ENCODE measurements at places on chromosomes 5 and 9. TPM values are rescaled to one million over a fixed set of nuclear protein-coding genes. Genes with fewer than 3 reads are reported as not detected.

The IFNE gene
- polyA plus RNA-seq = 0.67 TPM

The NTNG2 gene
- 0.93 TPM for polyA plus RNA-seq

DNA sequence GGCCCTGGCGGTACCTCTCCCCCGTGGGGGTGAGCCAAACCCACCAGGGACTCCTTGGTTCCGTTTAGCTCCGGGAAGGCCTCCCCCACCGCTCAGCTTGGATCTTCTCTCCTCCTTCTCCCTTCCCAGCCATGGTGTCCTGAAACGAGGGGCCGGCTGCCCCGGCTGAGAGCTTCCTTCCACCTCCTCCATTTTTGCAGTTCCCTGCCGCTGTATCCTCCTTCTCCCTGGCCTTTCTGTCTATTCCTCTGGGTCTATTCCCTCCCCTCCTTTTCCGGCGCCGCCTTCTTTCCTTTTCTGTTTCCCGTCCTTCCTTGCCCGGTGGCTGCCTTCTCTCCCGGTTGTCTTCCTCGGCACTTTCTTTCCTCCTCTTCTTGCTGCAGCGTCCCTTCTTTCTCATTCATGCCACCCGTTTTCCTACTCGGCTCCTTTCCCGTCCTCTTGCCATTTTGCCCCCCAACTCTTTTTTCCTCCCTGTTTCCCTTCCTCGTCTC, 110.4 kb downstream of the LIFR start:
- DNase-seq = no peak

The KCNV2 gene
- not detected for polyA plus RNA-seq

- no peak for DNase-seq
Measured at GRCh38 chr5:150485693-150486401, 22.1 kb upstream of the NDST1 start.

DNA sequence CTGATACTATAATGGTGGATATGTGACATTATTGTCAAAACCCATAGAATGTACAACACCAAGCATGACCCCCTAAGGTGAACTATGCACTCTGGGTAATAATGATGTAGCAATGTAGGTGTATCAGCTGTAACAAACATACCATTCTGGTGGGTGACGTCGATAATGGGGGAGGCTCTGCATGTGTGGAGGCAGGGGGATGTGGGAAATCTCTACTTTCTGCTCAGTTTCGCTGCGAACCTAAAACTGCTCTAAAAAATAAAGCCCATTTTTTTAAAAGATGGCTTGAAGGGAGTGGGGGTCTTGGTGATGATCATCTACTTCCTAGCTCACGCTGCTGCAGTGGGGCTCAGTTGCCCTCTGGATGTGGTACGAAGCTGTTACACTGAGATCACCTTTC, 51.1 kb downstream of the RASGEF1C start:
- no peak for DNase-seq

The SPOCK1 gene
- polyA plus RNA-seq = 74.6 TPM

DNA sequence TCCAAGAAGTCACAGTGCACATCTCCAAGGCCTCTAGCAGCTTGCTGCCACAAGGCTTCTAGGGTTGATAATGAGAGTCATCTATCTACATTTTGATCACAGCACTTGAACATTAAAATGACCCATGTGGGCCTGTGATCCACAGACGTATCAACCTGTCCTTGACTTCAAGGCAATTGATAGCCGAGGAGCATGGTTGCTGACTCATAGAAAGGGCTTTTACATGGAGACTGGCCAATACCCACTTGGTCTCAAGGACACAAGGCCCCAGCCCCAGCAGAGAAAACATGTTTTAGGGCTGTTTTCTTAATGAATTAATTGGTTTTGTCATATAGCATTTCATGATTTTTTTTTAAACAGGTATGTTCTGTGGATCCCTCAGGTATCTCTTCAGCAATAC, 314.0 kb downstream of the SEMA5A start:
- DNase-seq = no peak

DNA sequence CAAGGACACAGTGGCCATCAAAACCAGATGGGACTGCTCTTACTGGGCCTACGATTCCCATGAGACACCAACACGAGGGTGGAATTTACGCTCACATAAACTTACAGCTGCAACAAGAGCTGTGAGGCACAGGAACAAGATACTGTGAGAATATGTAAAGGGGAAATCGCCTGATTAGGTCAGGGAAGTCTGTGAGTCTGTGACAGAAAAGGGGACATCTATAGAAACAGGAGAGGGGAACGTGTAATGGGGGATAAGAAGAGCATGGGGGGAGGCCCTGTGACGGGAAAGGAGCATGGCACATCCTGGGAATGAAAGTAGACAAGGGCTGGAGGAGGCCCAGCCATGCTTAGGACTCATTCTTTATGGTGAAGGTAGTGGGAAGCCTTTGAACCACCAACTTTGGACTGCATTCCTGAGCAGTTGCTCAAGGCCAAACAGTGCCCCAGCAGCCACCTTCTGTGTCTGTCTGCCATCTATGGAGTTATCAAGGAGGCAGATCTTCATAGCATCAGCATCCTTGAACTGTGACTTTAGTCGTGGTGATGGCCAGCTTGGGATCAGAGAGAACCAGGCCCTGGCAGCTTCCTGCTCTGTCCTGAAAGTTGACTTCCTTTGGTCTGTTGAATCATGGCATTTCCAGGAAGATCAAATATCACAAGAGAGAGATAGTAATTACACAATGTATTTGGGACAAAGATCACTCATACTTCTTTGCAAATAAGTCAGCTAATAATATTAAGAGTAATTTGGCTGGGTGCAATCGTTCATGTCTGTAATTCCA, 87.9 kb upstream of the FAM169A start:
- no peak for DNase-seq

The BAAT gene
- polyA plus RNA-seq = not detected

The FOXD4L5 gene
- not detected for polyA plus RNA-seq

GRCh38 chr5:167489202-167489601, 802.2 kb upstream of the WWC1 start:
- no peak for DNase-seq

- DNase-seq = no peak
Measured at GRCh38 chr5:113510836-113511451, 2.5 kb upstream of the YTHDC2 start.

The CSF1R gene
- 0.09 TPM for polyA plus RNA-seq

- DNase-seq = peak; percentile 15
Measured at GRCh38 chr5:92641031-92641962, 939.7 kb downstream of the NR2F1-AS1 start.

DNA sequence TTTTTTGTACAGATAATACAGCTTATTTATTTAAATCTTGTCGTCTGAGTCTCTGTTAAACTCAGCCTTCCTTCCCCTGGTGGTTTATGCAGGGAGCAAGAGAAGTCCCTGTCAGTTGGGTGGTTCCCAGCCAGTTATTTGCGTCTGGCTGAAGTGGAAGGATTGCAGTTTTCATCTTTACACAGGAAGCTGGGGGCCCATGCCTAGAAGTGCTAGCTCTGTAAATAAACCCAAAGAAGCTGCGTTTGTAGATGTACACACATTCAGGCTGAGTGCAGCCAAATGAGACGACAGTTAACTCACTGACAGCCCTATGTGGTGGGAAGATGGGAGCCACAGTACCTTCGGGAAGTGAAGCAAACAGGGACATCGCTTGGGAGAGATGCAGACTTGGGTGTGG, 122.1 kb downstream of the SAXO1 start:
- DNase-seq = no peak

The ARHGEF28 gene
- 8.8 TPM for polyA plus RNA-seq

The CERT1 gene
- 17.1 TPM for polyA plus RNA-seq

DNA sequence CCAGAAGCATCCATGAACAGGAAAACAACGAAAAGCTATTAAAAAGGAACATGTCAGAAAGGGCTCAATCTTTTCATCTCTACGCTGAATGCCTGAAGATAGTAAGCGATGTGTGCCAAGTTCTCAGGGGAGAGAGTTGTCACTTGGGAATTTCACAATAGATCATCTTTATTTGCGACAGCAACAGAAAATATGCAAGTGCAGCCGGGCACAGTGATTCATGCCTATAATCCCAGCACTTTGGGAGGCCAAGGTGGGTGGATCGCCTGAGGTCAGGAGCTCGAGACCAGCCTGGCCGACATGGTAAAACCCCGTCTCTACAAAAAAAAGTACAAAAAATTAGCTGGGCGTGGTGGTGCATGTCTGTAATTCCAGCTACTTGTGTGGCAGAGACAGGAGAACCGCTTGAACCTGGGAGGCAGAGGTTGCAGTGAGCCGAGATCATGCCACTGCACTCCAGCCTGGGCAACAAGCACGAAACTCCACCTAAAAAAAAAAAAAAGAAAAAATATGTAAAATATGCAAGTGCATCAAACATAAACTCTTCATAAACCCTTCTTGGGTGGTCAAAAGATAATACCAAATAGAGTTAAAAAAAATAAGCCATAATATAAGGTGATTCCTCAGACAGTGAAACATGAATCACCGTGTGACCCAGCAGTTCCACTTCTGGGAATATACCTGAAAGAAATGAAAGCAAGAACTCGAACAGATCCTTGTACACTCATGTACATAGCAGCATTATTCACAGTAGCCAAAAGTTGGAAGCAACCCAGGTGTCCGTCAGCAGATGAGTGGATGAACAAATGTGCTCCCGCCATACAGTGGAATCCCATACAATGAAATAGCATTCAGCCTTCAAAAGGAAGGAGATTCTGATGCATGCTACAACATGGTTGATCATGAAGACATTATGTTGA, 16.2 kb downstream of the SFXN1 start:
- DNase-seq = no peak

GRCh38 chr5:124742983-124743601, 3.3 kb downstream of the ZNF608 start:
- peak; percentile 66 for DNase-seq

GRCh38 chr9:137987244-137988030, 109.9 kb downstream of the CACNA1B start:
- DNase-seq = no peak

The IFNA13 gene
- polyA plus RNA-seq = not detected

The CDH12 gene
- polyA plus RNA-seq = not detected

The SLC4A9 gene
- not detected for polyA plus RNA-seq

DNA sequence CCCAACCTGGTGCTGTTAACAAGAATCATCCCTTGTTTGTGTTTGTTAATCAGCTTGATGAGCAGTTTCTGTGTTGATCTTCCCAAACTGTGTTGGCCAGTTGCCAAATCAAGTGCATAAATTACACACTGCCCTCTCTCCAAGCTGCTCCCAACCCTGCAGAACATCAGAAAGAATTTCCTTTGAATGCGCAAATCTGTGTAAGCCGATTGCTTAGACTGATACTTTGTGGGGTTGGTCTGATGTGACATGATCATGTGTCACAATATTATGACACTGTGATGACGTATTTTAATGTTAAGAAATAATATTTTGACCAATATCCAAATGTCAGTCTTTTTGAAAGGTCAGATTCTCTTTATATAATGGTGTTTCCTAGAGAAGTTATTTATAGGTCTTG, 766.4 kb upstream of the WWC1 start:
- DNase-seq = no peak

- DNase-seq = peak; percentile 74
Measured at GRCh38 chr9:92607773-92608172, 62.2 kb downstream of the IPPK start.

DNA sequence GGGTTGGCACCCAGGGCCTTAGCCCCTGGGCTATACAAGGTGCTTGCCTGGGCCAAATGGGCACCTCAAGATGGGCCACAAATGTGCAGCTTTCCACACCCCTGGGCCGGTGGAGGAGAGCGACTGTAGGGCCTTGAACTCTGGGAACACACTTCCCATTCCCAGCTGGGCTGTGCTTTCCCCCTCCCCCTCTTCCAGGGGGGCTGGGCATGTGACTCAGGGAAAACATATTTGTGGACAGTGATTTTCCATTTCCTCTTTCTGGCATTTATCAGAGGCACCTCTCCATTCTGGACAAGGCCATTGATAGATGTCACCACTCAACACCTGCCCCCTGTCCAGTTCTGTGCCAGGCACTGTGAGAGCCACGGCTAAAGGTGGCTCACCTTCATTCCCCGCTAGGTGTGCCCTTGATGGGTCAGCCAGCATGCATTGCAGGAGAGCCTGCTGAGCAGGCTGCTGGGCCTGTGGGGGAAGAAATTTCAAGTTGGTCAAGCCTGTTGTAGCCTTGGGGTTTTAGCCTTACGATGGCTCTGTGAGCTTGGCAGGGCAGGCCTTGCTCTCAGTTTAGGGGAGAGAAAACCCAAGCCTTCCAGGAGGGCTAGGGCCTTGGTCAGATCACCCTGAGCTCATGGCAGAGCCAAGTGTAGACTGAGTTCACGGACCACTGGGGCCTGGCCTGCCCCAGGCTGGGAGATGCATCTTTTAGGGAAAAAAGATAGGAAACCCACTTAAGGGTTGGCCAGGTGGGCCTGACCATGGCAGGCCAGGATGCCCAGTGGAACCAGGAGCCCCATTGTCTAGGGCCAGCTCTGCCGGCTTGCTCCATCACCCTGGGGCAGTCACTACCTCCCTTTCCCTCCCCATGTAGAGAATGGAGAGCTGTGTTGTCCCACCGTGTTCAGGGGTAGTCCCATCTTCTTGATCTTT, 113.9 kb downstream of the DAB2IP start:
- DNase-seq = peak; percentile 10

DNA sequence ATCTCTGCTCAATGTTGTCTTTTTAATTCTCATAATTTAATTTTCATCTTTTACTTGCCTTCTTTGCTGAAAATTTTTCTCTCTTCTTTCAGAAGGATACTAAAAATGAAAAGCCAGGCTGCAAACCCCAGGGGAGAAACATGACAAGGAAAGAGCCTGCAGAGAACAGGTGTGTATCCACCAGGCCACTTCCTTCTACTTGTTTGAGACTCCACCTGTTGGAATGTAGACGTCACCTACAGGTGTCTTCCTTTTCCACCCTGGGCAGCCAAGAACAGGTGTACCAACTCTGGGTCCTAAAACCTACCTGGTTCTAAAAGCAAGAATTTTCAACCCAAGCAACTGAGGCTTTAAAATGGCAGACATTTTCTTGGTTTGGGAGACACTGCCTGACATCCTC, 166.8 kb downstream of the ATP10B start:
- no peak for DNase-seq

GRCh38 chr5:53017383-53017782, 28.2 kb downstream of the ITGA2 start:
- no peak for DNase-seq

GRCh38 chr9:74762950-74763349, 124.8 kb downstream of the TRPM6 start:
- no peak for DNase-seq

DNA sequence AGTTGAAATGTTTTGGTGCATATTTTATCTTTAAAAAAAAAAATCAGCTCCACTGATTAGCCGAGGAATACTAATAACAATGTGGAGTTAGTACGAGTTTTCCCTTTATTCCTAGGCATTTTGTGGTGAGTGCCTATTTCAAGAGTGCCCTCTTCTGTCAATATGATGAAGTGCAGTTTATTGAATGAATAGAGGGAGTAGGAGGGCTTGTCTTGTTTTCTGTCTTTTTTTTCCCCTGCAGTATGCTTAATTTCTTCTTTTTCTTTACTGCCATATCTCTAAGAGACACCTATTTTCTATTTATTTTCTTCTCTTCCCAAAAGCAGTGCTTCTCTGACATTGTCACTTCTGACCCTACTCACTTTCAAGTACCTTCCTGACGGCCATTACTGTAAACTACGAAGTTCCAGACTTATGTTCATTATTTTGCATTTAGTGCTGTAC, 169.6 kb upstream of the PITX1 start:
- DNase-seq = no peak

The CBY3 gene
- not detected for polyA plus RNA-seq

The NPR2 gene
- polyA plus RNA-seq = 44.6 TPM

Measured in AG04450 (cell line).